ENCODE measurements at places on chromosomes 5 and 9.

DNA sequence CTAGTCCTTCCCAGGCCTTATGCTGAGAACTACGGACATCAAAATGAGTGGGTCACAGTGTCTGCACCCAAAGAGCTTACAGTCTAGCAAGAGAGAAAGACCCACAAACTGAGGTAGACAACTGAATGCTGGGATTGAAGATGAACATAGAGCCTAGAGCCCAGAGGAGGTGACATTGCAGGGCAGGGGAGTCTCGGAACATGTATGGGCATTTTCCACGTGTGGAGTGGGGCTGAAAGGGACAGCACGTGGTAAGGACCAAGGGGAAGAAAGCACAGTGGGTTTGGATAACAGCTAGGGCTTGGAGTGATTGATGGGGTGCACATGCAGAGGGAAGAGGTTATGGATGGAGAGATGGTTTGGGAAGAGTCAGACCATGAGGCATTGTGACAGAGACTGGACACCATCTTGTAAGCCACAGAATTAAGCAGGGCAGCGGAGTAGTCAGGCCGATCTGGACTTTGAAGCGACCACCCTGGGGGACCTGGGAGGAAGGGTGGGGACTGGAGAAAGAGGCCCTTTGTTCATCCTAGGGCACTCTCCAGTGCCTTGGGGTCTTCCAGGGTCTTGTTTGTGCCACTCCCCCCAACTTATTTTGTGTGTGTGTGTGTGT lies 47.5 kb upstream of the SH3PXD2B start:
- DNase-seq: no peak

DNA sequence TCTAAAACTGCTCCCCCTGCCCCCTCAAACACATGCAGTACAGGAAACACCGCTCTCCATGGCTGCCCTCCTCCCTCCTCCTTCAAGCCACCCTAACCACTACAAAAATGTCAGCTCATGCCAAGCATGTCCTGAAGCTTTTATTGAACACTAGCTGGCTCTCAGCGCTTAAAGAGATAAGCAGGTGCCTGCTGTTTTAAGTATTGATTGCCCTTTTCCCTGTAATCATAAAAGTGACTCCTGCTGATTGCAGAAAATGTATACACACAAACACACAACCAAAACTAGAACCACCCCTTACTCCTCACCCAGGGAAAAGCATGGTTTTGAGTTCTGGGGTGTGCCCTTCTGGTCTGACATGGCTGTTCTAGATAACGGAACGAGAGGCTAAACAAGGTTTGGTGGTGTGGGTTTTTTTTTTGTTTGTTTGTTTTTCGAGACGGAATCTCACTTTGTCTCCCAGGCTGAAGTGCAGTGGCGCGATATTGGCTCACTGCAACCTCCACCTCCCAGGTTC lies 3.7 kb upstream of the UCK1 start:
- no peak for DNase-seq

- DNase-seq: no peak
Observed at GRCh38 chr5:6483880-6484382, 35.3 kb downstream of the UBE2QL1 start.

- DNase-seq: no peak
Observed at GRCh38 chr9:135037521-135038250, 49.8 kb upstream of the OLFM1 start.

DNA sequence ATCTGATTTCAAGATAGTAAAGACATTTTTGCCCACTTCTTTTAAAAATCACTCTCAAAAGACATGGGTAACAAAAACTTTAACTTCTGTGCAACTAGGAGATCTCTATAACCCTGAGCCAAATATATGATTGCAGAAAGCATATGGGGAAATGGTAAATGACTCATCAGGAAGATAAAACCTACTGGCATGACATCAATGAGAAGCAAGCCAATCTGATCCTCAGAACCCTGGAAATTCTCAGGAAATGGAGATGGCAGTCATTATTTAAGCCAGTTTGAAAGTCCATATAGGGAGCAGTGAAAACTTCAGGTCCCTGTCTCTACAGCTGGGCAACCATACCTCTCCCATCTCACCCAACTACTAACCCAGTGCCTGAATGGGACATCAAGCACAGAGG lies 249.7 kb upstream of the NREP start:
- no peak for DNase-seq

- DNase-seq: no peak
Observed at GRCh38 chr9:126219166-126219565, 107.5 kb upstream of the MVB12B start.

DNA sequence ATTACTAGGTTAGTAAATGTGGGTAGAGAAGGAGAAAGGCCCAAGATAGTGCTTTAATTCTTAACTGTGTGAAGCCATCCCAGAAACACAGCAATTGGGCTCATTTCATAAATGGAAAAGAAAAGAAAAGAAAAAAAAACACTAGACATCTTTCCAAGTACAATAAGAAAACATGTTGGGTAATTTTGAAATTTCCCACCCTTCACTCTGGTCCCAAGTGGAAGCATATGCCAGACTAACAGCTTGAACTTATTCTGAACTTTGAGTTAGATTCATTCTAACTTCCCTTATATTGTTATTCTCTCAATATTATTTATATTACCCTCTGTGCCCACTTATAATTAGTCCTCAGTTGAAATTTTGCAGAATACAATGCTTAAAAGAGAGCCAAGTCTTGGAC lies 113.4 kb upstream of the GHR start:
- DNase-seq: no peak

DNA sequence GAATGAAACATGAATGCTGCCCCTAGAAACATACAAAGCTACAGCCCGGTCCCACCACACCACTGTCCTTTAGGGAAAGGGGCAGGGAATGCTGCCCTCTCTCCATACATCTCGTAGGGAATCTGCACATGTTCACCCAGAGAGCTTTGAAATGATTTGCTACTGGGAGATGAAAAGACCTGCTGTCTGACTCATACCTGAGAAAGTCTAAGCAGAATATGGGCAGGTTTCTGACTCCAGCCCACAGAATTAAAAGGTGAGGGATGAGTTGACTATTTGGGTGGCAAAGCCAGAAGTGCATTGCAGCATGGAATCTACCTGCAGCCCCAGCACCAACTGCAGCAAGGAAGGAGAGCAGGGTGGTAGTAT lies 297.9 kb downstream of the TLE1 start:
- DNase-seq: no peak

- DNase-seq: no peak
Observed at GRCh38 chr9:25990376-25990775, 312.1 kb upstream of the TUSC1 start.

- no peak for DNase-seq
Observed at GRCh38 chr5:57386958-57387357, 95.7 kb downstream of the ACTBL2 start.

GRCh38 chr5:6682239-6682638 lies 31.0 kb upstream of the TENT4A start:
- no peak for DNase-seq

GRCh38 chr5:92769978-92770377 lies 811.0 kb downstream of the NR2F1-AS1 start:
- DNase-seq: no peak

GRCh38 chr9:73148447-73148937 lies 3.2 kb upstream of the ANXA1 start:
- DNase-seq: no peak

DNA sequence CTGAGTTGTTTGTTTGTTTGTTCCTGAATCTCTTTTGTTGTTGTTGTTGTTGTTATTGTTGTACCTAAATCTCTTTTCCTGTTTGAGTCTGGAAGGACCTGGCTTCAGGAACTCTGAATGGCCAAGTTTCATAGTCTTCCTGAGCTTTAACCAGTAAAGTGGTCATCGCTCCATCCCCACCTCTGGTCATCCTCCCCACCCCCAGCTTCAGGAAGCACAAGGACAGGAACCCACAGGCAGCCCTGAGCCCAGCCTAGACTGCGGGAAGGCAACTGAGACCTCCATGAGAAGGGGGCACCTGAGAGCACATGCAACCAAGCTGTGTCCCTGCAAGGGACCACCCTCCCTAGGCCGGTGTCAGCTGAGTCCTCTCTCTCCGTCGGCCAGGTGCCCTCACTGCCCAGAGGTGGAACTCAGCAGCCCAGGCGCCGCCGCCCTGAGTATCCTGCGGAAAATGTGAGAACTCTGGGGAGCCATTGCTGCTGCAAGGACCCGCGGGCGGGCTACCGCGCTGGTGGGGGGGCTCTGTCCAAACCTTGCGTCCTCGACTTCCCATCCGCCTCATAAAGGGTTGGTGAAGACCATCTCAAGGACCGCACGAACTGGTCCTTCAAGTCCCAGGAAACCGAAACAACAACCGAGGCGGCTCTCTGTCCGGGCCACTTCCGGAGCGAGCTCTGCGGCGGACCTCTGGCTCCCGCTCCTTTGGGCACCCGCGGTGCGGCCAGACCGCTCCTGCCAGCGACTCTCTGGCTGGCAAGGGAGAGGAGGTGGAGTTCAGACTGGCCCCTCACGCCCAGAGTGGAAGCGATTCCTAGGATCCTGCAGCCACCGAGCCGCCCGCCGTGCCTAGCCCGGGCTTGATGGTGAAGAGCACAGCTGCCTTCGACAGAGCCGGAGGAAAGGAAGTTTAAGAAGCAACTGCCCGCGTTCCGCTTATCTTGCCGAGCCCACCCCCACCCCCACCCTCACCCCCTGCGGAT lies 4.2 kb downstream of the BARX1 start:
- DNase-seq: no peak

GRCh38 chr5:127088251-127088650 lies 14.9 kb upstream of the C5orf63 start:
- no peak for DNase-seq

DNA sequence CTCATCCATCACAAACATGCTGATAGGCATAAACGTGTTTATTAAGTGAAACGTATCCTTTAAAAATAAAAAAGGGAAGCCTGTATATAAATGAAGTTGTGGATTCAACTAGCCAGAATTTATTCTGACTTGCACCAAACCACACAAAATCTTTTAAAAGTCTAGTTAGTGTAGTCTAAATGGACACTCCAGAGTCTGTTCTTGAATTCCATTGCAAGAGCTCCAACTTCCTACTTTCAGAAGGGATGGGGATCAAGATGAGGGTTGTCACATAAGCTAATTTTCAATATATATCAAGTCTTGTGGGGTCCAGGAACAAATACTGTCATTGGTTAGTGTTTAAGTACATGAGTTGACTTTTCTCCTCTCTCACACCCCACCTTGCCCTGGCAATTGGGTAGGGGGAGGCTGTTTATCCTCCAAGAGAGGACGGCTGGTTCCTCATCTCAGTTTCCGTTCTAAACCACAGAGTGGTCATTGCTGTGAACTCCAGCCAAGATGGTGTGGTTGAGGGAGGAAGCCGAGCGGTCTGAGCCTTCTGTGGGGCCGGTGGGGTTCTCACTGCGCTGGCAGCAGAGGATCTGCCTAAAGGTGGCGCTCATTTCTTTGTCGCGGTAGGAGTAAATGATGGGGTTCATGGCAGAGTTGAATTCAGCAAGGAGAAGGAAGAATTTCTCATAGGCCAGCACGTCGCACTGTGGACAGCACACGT lies 163.2 kb downstream of the LPAR1 start:
- DNase-seq: no peak

- DNase-seq: no peak
Observed at GRCh38 chr5:149740866-149741459, 10.9 kb downstream of the PPARGC1B start.

DNA sequence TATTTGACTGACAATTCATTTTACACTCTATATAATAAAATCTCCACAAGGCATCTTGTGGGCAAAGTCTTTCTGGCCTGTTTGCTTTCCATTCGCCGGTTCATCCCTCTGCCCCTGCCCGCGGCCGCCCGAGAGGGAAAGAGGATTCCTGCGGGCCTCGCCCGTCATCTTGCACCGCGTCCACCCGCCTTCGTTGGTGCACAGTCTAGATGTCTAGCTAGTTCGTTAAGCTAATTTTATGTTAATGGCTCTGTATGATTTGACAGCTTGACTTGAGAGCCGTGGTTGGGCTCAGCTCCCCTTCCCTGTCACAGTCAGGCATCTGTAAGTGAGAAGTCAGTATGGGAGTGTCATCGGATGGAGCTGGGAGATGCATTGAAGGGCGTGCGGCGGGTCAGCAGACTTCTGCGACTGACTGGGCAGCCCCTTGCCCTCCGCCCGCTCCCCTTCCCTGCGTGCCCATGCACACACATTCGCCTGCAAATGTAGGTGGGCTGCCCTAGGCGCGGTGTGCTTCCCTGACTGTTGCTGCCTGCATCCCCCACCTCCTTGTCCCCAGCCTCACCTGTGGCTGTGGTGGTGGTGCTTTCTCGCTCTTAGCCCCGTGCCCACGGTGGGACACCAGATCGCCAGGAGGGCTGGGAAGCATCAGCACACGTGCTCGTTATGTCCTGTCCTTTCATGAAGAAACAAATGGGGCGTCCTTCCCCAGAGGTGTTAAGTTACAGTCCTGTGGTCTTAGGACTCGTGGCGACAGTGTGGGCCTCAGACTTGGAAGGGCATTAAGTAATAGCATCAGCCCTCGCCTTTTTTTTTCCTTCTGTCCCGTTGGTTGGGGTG lies 25.9 kb upstream of the PRDM12 start:
- DNase-seq: no peak

DNA sequence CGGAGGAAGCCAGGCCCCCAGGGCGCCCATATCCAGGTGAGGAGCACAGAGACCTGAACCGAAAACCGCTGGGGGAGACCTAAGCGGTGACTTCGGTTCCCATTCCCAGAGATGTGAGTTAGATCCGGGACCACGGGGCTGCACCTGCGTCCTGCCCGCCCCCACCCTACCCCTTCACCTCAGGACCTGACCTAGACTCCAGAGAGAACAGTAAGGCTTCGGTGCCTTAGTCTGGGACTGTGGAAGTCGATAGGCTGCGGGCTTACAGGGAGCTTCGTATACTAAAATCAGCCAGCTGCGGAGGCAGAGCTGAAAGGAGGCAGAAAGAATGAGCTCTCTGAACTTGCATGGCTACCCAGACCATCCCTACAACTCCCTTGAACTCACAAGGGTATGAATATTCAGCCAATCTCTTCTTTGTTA lies 518 bp upstream of the FAM13B start:
- DNase-seq: no peak

DNA sequence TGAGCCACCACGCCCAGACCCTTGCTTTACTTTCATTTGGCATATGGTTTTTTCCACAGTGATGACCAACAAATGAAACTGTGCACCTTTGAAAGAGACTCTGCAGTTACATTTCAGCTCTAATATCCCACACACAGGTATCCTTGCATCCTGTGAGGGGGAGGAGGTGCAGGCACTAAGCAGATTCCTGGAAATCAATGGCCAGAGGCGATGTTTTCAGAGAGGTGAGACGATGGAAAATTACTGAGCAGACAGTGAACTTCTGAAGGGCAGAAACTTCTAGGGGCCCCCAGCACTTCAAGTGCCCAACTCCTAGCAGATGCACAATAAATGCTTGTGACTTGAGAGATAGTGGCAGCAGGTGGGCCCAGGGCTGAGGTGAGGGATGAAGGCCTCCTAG lies 29.8 kb upstream of the GNE start:
- no peak for DNase-seq

GRCh38 chr5:127757576-127757975 lies 54.4 kb downstream of the CCDC192 start:
- DNase-seq: no peak

- no peak for DNase-seq
Observed at GRCh38 chr5:111699324-111699723, 57.7 kb downstream of the NREP start.

GRCh38 chr9:20930836-20931235 lies 100.6 kb downstream of the HACD4 start:
- DNase-seq: no peak

- DNase-seq: no peak
Observed at GRCh38 chr5:179267671-179268083, 77.6 kb downstream of the ADAMTS2 start.

- DNase-seq: no peak
Observed at GRCh38 chr5:54965806-54966205, 19.6 kb downstream of the ESM1 start.

Data from C1 segment of cervical spinal cord (tissue), 14 donors.